ENCODE measurements at places on chromosomes 7 and 10. TPM values are rescaled to one million over a fixed set of nuclear protein-coding genes. Genes with fewer than 3 reads are reported as not detected.

- DNase-seq, result no peak
These were observed 24.1 kb upstream of the ZC3HAV1L start for GRCh38 chr7:139059905-139060304.

Gene CCDC172
- total RNA-seq, result not detected

DNA sequence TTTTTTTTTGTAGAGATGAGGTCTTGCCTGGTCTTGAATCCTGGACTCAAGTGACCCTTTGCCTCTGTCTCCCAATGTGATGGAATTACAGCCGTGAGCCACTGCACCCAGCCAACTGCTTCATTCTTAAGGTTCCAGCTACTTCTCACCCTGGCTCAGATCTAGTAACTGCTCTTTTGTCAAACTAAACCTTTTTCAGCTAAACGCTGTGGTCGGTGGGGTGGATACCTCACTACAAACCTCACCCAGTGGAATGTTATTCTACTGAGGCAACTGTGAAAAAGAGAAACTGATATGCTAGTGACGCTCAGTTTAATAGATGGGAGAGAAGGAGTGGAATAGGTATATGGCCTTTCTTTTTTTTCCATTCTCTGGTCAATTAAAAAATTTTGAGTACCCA lies 1.7 kb upstream of the MRLN start:
- DNase-seq, result no peak

Gene OPN4
- total RNA-seq, result not detected

Gene IGF2BP3
- total RNA-seq, result 80.7 TPM

Measured in MG63 (cell line).